Endothelial cell of umbilical vein (primary cell): ENCODE measurements at places on chromosomes 16 and 17. TPM values are rescaled to one million over a fixed set of nuclear protein-coding genes. Genes with fewer than 3 reads are reported as not detected.
A peak's percentile ranks its signal among the peaks of the same experiment; 100 is the strongest.

Gene WNT9B
- polyA plus RNA-seq = not detected in 2 replicates

DNA sequence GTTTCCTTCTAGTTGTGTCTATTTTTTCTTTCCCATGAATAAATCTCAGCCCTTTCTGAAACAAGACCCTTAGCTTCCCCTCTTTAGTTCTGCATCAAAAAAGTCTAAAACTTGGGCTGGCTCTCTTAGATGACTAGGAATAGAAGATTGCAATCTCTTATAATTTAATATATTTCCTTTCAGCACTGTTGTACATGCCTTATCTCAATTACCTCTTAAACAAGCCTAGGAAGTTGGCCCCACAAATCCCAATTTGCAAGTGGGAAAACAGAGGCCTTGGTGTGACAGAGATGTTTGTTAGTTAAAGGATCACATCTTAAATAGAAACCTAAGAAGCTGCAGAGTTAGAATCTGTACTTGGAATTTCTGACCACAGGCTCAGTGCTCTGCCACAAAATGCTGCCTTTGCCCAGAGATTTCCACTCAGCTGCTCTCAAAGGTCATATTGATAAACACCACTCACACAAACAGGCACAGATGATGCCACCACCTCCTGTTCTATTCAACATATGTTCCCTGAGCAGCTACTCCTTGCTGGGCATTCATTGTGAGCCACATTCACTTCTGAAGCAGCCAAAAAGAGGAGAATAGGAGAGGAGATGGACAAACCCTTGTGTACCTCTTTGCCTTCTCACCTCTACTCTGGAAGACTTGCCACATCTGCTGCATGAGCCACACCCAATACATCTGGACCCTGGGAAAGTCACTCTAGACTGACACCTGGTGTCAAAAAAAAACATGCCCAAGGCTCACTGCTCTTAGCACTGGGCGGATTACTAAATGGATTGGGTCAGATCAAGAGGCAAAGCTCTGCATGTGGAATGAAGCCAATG, 5.5 kb downstream of the CCDC182 start:
- no peak overlapping the region for H3K27ac ChIP-seq
- H3K4me1 ChIP-seq = no peaks in the 10 kb centered on the region
- H3K36me3 ChIP-seq = no peaks in the 10 kb centered on the region
- no peak for DNase-seq

DNA sequence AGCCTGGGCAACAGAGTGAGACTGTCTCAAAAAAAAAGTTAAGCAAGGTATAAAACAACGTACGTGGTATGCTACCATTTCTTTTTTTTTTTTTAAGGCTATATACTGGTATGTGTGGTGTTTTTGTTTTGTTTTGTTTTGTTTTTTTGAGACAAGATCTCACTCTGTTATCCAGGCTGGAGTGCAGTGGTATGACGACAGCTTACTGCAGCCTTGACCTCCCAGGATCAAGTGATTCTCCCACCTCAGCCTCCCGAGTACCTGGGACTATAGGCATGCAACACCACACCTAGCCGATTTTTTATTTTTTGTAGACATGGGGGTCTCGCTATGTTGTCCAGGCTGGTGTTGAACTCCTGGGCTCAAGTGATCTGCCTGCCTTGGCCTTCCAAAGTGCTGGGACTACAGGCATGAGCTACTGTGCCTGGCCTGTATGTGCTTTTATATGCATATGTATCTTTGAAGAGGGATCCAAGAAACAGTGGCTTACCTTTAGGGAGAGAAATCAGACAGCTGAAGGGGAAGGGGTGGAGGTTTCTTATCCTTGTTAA, 6.5 kb downstream of the CENPV start:
- H3K27ac ChIP-seq = no peak overlapping the region
- peaks cover 6% of the 10 kb centered on the region for H3K36me3 ChIP-seq
- no peak overlapping the region for H3K4me3 ChIP-seq
- no peaks in the 10 kb centered on the region for H3K27me3 ChIP-seq

DNA sequence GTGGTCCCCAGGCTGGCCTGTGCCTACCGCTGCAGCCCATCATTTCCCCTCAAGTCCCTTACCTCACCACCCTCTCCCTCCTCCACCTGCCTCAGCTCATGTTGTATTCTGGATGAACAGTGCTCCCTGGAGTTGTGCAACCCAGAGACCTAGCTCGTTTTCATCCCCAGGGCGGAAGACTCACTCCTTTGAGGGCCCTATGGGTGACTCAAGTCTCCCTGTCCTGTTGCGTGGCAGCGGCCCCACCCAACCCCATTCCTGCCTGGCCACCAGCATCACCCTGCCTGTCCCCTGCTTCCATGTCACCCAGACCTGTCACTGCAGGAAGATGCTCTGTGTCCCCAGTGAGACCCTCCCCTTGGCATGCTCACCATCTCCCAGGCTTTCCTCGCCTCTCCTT, 3.3 kb downstream of the ALOX12B start:
- no peak overlapping the region for H3K27ac ChIP-seq
- H3K27me3 ChIP-seq = peaks cover 12% of the 10 kb centered on the region
- H3K4me1 ChIP-seq = peaks cover 6% of the 10 kb centered on the region
- DNase-seq = no peak

DNA sequence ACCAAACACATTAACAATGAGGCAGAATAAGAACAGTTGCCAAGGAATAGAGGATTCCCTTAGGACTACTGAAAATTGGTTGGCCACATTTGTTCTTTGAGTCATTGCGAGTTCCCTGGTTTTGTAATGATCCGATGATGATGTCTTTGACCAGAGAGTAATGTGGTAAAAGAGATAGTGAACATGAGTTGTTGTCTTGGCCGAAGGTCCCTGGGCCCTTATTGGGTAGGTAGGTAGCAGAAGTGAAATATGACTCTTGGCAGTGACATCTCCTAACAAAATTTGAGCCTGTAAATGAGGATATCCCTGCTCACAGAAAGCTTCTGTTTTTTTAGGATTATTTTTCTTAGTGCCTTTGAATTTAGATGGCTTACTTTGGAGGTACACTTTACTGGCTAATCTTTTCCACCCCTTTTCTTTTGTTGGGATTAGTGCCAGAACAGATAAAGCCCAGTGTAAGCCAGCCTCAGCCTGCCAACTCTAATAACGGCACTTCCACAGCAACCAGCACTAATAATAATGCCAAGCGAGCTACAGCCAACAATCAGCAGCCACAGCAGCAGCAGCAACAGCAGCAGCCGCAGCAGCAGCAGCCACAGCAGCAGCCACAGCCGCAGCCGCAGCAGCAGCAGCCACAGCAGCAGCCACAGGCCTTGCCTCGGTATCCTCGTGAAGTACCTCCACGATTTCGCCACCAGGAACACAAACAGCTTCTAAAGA, 47.2 kb downstream of the TNRC6A start:
- DNase-seq = peak; percentile 63
- no peaks in the 10 kb centered on the region for H3K4me1 ChIP-seq
- no peak overlapping the region for H3K4me3 ChIP-seq
- no peak overlapping the region for H3K27ac ChIP-seq
- no peaks in the 10 kb centered on the region for H3K27me3 ChIP-seq
- peaks cover 8% of the 10 kb centered on the region for H3K36me3 ChIP-seq

GRCh38 chr17:82299452-82299851, 18.0 kb downstream of the CD7 start:
- no peaks in the 10 kb centered on the region for H3K27me3 ChIP-seq
- no peak overlapping the region for H3K4me3 ChIP-seq
- peaks cover 31% of the 10 kb centered on the region for H3K4me1 ChIP-seq
- DNase-seq = no peak
- H3K36me3 ChIP-seq = no peaks in the 10 kb centered on the region
